Effector memory CD8-positive, alpha-beta T cell (primary cell): ENCODE measurements at places on chromosomes 11 and 22.

- DNase-seq = peak; percentile 74
Measured at GRCh38 chr11:74388678-74389327, 9.4 kb downstream of the PGM2L1 start.

GRCh38 chr11:1281326-1281973 is 28.0 kb downstream of the TOLLIP start:
- no peak for DNase-seq

DNA sequence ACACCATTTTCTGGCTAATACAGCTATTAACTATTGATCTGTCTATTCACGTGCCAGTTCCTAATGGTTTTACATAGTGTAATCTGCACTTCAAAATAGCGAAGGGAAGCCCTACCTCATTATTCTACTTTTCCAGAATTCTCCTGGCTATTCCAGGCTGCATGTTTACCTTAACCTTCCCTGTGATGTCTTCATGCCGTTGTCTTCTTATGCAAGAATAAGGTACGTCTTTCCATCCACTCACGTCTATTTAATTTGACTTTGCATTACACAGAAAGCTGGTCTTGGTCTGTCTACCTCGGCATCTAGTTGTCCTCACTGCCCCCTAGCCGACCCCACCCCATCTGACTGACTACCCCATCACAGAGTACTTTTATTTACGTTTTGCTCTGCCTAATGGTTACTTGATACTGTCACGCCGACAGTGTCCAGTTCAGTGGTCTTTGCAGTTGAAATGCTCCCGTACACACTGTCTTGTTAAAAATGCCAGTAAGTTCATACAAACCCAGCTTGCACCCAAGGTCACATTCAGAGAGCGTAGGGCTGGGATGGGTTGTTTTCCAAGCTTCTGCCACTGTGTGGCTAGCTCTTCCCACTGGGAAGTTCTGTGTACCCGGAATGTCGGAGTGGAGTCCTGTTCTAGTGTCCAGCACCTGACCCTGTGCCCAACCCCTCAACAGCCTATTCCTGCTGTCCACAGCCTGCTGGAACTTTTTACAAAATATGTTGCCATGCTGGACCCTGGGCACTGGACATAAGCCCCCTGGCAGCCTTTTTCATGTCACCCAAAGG is 15.0 kb downstream of the NEAT1 start:
- DNase-seq = no peak

DNA sequence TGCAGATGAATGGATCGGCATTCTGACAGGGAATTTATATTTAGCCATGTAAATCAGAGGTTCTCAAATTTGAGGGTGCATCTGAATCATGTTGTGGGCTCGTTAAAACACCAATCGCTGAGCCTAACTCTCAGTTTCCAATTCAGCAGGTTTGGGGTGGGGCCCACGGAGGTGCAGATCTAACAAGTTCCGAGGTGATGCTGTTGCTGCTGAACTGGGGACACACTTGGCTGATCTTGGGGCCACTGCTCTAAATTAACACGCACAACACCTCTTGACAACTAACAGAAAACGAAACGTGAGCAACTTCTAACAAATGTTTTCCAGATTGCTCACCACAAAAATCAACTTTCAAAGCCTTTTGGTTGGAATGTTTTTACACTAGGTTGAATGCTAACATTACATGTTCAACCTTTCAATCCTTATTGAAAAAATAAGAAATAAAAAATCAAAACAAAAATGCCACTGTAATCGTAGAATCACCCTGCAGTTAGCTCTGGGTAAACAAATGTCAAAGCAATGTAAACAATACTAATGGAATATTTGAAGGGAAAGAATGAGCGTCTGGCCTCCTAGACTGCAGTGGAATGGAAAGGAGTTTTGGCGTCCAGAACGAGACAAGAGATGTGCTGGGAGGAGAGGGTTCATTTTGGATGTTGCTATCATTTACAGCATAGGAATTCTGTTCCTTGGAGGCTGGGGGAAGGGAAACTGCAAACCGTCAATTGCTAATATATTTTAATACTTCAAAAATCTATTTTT is 68.3 kb upstream of the SLC6A5 start:
- DNase-seq = no peak

GRCh38 chr11:111370902-111371578 is 8.0 kb downstream of the POU2AF1 start:
- DNase-seq = no peak

- DNase-seq = no peak
Measured at GRCh38 chr11:18491924-18492323, 34.8 kb downstream of the TSG101 start.

DNA sequence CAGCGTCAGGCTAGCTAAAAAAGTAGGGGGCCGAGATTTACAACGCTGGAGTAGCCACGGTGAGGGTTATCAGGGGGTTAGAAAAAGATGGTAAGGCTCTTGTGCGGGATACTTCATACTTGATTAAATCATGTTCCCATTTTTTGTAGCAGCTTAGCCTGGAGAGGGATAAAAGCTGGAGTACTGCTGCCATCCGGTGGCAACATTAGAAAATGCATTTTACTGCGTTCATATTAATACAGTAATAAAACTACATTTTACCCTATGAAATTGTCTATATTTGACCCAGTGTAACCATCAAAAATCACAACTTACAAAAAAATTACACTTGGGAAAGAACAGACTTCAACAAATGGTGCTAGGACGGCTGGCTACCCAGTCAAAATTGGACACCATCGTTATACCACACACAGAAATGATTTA is 17.3 kb downstream of the RPUSD4 start:
- peak; percentile 11 for DNase-seq

- DNase-seq = no peak
Measured at GRCh38 chr22:49751966-49752597, 75.6 kb downstream of the BRD1 start.

DNA sequence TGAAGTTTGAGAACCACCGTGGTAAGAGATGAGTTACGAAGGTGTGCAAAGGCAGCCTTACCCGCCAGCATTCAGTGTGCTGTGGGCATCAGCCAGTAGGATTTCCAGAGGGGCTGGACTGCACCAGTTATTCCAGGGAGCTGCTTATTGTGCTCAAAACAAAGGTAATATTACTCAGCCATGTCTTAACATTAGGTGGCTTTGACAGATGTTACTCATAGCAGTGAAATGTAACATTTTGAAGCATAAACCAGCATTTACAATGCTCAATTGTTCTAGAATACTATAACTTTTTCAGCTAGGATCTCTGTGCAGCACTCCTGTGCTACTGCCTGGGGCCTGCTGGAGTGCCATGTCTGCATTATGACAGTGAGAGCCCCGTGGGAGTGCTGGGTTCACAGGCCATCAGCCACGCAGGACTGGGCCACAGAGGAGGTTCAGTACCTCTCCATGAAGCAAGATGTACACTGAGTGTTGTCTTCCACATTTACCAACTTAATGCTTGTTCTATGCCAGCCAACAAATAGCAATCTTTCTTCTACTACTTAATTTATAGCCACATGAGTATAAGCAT is 238.1 kb downstream of the CADM1 start:
- DNase-seq = no peak

DNA sequence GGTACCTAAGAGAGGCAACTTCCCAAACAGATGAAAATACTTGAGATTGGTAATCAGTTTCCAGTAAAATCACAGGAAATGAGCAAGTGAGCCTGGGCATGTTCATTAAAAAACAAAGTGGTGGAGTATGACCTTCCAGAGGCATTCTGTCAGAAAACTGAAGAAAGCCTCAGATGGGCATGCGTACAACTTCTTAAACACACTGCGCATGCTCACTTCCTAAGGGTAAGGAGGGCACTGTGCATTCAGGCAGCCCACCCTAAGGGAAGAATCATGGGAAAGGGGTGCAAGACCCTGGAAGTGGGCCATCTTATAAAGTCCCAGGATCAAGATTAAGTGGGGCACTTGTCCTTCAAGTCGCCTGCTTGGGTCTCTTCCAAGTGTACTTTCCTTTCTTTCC is 4.0 kb downstream of the OR52K2 start:
- no peak for DNase-seq

- DNase-seq = no peak
Measured at GRCh38 chr11:59208956-59209355, 3.8 kb downstream of the MPEG1 start.

- no peak for DNase-seq
Measured at GRCh38 chr22:37514526-37515051, 4.6 kb downstream of the CARD10 start.

DNA sequence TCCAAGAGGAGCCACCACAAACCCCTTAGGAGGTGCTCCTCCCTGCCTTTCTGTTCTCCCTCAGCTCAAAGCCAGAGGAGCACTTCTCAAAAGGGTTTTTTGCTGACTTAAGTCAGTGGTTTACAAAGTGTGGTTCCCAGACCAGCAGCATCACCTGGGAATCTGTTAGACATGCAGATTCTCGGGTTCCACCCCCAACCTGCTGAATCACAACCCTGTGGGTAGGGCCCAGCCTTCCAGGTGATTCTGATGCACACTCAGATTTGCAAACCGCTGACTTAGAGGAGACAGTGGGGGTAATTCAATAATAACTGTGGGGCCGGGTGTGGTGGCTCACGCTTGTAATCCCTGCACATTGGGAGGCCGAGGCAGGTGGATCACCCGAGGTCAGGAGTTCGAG is 22.8 kb downstream of the CREB3L1 start:
- no peak for DNase-seq

DNA sequence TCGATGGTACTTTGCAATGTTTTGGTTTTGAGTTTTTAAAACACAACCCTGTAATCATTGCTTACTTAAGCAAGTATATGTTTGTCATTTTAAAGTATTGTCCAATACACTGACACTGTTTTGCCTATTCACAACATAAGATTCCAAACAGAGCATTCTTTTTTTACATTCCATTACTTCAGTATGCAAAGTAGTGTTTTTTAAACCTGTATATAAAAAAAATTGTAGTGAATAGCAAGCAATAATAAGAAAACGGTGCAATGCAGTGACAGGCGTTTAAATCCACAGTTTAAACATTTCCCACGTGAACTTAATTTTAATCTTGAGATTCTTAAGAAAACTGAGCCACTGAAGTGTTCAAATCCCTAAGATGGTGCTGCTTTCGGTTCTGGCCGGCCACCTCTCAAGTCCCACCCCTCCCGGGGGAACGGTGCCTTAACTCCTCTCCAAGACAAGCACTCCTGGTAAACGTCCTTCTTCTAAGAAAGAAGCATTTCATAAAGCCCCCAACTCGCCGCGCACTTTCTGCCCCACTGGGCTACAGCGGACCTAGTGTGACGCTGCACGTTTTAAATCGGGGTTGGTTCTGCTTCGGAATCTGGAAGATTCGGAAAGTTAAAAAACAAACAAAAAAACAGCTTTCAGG is 2.9 kb downstream of the PGR start:
- DNase-seq = no peak

DNA sequence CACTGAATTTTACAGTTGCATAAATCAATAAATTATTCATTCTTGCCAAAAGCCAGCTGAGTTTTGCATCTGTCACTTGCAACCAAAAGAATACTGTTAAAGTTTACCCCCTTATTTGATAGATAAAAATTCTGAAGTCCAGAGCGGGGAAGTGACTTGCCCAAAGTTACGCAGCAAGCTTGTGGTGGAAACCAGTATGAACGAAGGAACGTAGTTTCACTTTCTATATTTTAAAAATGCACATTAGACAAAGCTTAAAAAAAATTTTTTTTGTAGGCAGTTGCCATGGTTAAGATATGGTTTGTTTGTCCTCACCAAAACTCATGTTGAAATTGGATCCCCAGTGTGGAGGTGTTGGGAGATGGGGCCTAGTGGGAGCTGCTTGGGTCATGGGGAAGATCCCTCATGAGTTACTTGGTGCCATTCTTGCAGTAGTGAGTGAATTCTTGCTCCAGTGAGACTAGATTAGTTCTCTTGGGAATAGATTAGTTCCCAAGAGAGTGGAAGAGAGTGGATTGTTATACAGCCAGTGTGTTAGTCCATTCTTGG is 46.3 kb upstream of the SEZ6L start:
- no peak for DNase-seq

GRCh38 chr22:29788339-29789279 is 21.4 kb downstream of the UQCR10 start:
- DNase-seq = no peak

GRCh38 chr11:65787649-65788622 is 1.1 kb downstream of the OVOL1 start:
- DNase-seq = no peak

DNA sequence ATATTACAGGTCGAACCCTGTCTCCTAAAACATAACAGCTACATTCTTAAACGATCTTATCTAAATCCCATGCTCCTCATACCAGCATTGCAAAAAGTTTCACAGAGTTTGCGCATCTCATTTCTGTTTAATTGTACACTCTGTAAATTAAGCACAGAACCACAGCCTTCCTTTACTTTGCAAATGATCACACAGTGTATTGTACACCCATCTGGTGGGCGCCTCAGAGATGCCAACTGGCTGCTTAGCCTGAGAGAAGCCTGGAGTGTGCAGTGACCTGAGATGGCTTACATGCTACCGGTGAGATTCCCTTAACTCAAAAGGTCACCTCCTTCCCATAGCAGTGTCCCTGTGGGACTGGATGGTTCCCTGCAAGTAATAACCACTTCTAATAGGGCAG is 1077.3 kb downstream of the OPCML start:
- DNase-seq = no peak

GRCh38 chr22:50151571-50152537 is 18.7 kb upstream of the PANX2 start:
- no peak for DNase-seq

DNA sequence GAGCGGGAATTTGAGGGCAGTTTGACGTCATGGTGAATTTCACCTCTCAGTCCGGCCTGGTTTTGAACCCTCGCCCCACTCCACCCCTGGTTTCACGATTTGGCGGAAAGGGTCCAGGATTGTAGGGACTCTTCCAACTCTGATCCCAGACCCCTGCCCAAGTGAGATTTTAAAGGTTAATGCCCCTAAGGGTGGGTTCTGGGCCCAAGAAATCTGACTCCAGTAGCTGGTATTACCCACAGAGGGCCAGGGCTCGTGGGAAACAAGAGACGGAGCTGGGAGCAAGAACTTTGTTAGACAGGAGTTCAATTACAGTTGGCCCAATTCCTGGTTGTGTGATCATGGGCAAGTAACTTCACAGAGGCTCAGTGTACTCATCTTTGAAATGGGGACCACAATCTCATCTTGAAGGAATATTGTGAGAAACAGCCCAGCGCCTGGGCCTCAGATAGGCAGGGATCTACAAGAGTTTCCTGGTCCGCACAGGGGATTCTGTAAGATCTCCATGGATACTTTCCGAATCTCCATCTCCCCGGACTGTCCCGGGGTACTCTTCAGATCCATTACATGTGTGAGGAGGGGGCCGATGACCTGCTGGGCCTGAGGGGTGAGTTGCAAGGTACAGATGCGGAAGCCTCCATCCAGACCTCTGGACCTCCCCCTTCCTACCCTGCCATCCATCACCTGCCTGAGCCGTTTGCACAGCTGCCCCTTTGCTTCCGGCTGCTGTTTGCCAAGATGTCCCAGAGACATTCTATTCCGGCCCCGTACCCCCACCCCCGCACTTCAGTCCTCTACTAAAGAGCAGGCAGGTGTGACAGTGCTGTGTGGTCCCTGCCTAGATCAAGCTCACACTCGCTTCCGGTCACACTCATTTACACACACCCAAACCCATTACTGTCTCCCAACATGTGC is 687 bp upstream of the CALCA start:
- DNase-seq = no peak

- DNase-seq = no peak
Measured at GRCh38 chr22:46026899-46027210, 49.9 kb upstream of the WNT7B start.

- no peak for DNase-seq
Measured at GRCh38 chr22:44658311-44658953, 43.6 kb upstream of the PRR5 start.
